ENCODE measurements at places on chromosomes 5 and 9. TPM values are rescaled to one million over a fixed set of nuclear protein-coding genes. Genes with fewer than 3 reads are reported as not detected.

Gene PCDH12
- 2.7 TPM for total RNA-seq

Gene SLC28A3
- total RNA-seq = not detected

DNA sequence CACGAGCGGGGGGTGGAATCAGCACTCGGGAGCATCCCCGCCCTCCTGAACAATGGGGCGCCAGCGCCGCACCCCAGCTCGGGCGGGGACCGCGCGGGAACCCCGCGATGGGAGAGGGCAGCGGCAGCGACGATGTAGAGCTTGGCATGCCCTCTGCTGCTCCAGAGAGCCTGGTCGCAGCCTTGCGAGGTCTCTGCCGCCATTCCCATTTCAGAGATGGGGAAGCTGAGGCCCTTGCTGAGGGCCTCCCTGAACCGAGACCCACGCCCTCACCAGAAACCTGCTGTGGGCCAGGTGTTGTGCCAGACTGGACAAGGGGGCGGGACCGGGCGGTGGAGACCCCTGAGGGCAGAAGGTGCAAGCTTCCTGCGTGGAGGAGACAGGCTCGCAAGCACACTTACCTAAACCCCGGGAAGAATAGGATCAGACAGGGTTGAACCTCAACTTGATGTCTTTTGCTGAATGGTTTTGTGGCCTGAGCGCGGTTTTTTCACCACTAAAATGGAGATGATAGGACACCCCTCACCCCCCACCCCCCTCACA lies 647 bp upstream of the MEGF9 start:
- H3K27ac ChIP-seq = peak overlapping the region; percentile 75
- no peak for DNase-seq
- H3K4me3 ChIP-seq = peak overlapping the region; percentile 83
- no peaks in the 10 kb centered on the region for H3K27me3 ChIP-seq

- peaks cover 21% of the 10 kb centered on the region for H3K4me1 ChIP-seq
- no peaks in the 10 kb centered on the region for H3K27me3 ChIP-seq
- H3K4me3 ChIP-seq = no peak overlapping the region
- H3K36me3 ChIP-seq = no peaks in the 10 kb centered on the region
- no peak overlapping the region for H3K27ac ChIP-seq
Measured at GRCh38 chr5:143683459-143683858, 128.5 kb upstream of the HMHB1 start.

Gene BRINP1
- not detected for total RNA-seq

Gene CFAP90
- total RNA-seq = not detected

Gene ADAM19
- 4.5 TPM for total RNA-seq

DNA sequence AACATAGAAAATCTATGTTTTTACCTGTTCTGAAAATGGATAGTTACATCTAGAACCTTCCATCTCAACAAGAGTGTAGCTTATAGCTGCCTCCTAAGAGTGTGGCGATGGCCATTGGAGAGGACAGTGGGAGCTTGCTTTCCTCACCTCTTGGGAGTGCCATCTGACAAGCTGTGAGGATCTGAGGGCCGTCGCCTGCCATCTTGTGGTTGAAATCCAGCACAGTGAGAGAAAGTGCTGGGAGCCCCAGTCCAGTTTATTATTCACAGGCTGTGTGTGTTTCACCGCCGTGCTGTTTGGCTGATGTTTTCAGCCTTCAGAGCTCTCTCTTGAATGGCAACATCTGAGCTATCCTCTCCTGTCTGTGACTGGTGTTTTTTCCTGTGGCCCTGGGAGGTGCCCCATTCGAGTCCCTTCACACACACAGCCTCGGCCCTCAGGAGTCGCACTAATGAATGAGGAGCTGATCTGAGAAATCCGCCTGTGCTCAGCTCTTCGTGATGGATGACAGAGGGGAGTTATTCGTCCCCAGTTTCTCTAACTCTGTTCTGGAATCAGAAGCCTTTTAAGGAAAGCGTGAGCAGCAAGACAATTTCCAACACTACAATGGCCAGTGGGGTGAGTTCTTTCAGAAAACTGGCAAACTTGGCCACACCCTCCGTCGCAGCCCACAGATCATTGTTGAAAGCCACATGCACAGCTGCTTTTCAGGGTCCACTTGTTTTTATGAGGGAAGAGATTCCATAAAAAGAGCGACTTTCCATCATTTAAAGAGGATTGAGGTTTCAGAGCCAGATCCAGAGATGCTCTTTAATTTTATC lies 170.3 kb downstream of the PDZD2 start:
- no peaks in the 10 kb centered on the region for H3K27me3 ChIP-seq
- no peaks in the 10 kb centered on the region for H3K36me3 ChIP-seq
- H3K4me1 ChIP-seq = no peaks in the 10 kb centered on the region
- no peak overlapping the region for H3K27ac ChIP-seq

Gene TLX3
- total RNA-seq = not detected

DNA sequence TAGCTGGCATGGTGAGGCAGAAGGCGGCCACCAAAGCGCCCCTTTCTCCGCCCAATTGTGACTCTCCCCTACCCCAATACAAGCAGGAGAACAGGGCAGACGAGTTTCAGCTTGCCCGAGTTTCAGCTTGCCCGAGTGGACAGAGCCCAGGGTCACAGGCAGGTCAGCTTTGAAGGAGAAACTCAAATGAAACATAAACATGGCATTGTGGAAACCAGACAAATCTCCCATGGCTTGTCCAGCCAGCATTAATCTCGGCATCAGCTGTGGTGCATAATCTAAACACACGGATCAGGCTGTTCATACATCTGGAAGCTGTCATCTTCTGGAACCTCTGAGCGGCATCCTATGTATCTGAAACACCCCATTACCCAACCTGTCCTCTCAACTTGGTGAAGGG lies 16.9 kb downstream of the PTCH1 start:
- H3K27me3 ChIP-seq = no peaks in the 10 kb centered on the region
- DNase-seq = no peak
- no peak overlapping the region for H3K27ac ChIP-seq
- H3K4me3 ChIP-seq = no peak overlapping the region
- peaks cover 8% of the 10 kb centered on the region for H3K4me1 ChIP-seq
- H3K36me3 ChIP-seq = no peaks in the 10 kb centered on the region

GRCh38 chr9:34599546-34599945 lies 10.0 kb upstream of the CNTFR start:
- H3K27me3 ChIP-seq = no peaks in the 10 kb centered on the region
- H3K27ac ChIP-seq = no peak overlapping the region
- H3K36me3 ChIP-seq = no peaks in the 10 kb centered on the region
- H3K4me1 ChIP-seq = peaks cover 32% of the 10 kb centered on the region
- H3K4me3 ChIP-seq = no peak overlapping the region
- DNase-seq = no peak

DNA sequence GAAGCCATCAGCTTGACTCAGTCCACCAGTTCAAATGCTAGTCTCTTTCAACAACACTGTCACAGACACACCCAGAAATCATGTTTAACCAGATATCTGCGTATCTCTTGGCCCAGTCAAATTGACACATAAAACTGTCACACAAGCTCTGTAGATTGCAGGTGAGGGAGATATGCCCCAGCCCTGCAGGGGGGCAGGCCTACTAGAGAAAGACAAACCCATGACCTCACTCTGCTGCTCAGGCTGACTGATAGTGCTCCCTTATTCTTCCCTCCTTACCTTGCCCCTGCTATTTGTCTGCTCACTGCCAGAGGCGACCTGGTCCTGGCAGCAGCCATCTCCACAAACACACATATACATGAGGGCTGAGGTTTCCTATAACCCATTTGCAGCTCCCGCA lies 351.3 kb downstream of the DRD1 start:
- DNase-seq = no peak
- no peaks in the 10 kb centered on the region for H3K27me3 ChIP-seq
- no peak overlapping the region for H3K27ac ChIP-seq
- H3K36me3 ChIP-seq = no peaks in the 10 kb centered on the region
- H3K4me3 ChIP-seq = no peak overlapping the region

Measured in psoas muscle (tissue), 8 donors.